Tongue (tissue), 3 donors: ENCODE measurements at places on chromosomes 16 and 17. TPM values are rescaled to one million over a fixed set of nuclear protein-coding genes. Genes with fewer than 3 reads are reported as not detected.

DNA sequence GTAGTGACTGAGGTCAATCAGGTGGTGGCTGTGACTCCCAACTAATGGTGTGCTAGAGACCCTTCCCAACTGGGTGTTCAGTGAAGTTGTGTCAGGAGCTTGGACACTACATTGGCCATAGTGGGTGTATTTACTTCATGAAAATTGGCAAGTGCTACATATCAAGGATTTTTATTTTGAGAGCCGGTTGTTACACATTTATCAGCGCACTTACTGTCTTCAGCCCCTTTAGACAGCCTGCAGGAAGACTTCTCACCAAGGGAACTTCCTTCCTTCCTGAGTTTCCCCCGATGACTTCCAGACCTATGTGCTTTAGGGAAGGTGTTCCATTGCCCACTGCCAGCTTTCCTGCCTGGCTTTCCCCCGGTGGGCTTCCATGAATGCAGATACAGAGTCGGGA is 261.2 kb downstream of the CBLN1 start:
- no peak for DNase-seq

GRCh38 chr16:51621610-51622009 is 470.5 kb upstream of the SALL1 start:
- no peak for DNase-seq

DNA sequence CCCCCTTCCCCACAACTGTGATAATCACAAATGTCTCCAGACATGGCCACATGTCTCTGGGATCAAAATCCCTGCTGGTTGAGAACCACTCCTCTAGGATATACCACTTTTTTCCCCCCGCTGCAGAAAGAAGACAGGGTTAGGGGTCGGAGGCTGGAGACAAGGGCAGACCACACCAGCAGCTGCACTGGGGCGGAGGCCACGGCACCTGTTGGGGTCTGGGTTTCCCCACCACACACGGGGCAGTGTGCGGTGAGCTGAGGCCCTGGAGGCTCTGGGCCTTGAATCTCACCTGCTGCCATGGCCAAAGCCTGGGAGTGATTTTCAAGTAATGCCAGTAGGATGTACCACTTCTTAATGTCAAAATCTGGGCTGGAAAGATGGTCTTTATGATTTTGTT is 320.5 kb downstream of the SNX29 start:
- DNase-seq, result no peak

DNA sequence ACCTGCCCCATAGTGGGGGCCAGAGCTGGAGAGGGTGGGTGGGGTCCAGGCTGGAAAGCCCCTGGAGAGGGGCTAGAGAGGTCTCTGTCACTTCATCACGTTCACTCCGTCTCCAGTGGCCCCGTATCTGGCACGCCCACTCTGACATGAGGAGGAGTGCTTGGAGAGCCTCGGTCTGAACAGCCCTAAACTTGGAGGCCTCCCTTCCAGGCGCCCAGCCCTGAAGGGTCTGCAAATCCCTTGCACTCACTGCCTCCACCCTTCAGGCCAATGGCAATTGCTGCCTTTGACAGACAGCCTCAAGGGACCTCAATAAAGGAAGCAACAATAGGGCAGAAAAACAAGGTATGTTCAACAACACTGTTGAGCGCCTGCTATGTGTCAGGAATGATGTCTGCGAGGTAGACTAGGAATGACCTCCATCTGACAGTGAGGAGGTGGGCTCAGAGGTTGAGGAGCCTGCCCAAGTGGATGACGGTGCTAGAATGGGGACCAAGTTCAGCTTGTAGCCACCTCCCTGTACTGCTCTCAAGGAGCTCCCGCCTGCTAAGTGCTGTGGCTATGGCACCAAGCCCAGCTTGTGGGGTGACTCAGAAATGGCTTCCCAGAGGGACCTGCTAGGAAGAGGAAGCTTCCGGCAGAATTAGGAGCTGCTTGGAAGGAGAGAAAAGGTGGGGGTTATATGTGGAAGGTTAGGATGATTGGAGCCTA is 2.9 kb upstream of the EPX start:
- DNase-seq, result no peak

PIMREG gene
- 12.3 TPM for total RNA-seq

GRCh38 chr16:49760815-49761214 is 95.1 kb downstream of the ZNF423 start:
- DNase-seq, result no peak

CCL14 gene
- 0.92 TPM for total RNA-seq

TEKT5 gene
- 1.0 TPM for total RNA-seq

- DNase-seq, result no peak
Observed at GRCh38 chr17:45825792-45826191, 18.9 kb upstream of the SPPL2C start.

GRCh38 chr16:1667271-1667670 is 10.8 kb upstream of the JPT2 start:
- no peak for DNase-seq
